ENCODE measurements at places on chromosomes 13 and 19.

- no peak for DNase-seq
Observed at GRCh38 chr19:2468596-2468995, 7.3 kb upstream of the GADD45B start.

- DNase-seq: no peak
Observed at GRCh38 chr13:99604636-99605035, 103.4 kb downstream of the TM9SF2 start.

DNA sequence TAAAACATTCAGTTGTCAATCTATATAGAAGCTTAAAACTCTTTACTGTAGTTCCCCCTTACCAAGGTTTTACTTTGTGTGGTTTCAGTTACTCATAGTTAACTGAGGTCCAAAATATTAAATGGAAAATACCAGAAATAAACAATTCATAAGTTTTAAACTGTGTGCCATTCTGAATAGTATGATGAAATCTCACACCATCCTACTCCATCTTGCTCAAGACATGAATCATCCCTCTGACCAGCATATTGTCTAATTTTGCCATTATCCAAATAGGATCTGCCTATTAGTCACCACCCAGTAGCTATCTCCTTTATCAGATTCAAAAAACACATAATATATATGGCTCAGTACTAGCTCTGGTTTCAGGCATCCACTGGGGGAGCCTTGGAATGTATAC is 22.4 kb downstream of the ZNF571 start:
- DNase-seq: no peak

DNA sequence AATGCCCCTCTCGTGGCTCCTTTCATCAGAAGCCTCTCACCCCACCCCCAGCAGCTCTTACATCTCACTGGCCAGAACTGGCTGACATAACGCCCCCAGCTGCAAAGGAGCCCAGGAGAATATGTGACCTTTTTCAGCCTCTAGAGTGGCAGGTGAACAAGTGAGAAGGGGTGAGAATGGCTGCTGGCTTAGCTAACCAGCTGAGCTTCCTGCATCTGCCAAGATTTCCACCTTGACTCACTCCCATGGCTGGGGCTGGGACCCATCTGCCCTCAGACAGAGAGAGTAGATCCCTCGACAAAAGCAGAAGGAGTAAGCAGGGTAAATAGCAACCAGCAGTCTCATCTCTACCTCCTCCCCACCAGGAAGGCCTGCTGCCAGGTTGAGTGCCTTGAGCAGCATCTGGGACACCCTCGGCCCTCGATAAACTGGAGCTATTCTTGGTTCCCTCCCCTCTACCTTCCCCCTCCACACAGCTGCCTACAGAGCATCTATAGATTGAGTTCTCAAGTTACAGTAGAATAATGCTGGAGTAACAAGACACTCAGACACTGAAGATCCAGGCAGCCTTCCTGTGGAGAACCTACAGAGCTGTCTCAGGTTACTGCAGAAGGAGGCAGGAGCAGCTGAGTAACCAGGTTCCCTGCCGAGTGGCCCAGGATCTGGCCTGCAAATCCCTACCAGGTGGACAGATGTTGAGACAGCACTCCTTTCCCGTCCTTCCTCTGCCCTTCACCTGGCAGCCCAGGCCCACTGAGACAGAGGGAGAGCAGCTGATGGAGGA is 15.5 kb downstream of the KASH5 start:
- no peak for DNase-seq

DNA sequence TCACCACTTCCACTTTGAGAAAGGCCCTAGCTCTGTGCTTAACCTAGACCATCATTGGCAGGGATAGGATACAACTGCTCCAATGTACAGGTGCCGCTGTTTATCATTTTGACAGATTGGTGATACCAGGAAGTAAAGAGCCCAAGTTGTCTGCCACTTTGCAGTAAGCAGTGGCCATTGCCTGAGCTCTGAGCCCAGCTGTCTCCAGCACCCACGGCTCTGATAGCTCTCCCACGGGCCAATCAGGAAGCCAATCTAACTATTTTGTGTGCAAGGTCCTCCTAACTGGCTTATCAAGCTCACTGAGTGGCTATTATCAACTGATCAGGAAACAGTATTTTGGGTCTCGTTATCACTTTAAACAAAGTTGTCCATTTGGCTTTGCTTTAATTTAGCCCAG is 181.1 kb downstream of the DCT start:
- DNase-seq: no peak
